ENCODE measurements at places on chromosomes 12 and 14.

DNA sequence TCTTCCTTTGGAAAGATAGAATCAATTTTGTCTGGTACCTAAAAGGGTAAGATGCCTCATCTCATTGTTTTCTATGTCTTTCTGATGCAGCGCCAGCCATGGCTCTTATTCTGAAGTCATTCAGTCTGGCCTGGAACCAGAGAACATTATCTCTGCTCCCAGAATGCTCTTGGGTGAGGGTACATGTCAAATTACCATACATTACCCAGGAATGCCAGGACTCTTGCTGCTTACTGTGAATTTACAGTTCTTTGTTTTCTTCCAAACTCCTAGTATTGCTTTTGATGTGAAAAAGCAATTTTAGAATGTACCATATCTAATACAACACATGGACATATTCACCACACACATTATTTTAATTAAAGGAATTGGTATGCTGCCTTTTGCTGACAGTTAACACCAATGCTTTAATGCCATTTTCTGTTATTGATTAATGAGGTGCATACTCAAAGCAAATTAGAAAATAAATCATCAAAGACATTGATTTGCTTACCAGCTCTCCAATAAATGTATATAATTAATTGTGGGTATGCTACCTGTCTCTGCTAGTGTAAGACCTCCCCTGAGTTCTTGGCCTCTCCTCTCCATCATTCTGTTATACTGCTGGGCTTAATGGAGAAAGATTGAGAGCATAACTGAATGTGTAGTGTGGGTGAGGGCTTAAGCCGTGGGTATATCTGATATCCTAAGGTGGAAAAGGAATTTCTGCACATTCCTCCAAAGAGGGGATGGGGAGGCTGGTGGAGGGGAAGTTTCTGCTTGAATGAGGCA lies 337.7 kb downstream of the C12orf75 start:
- no peak for DNase-seq

GRCh38 chr12:50271724-50272247 lies 11.5 kb downstream of the LIMA1 start:
- DNase-seq: no peak

GRCh38 chr12:16636435-16637055 lies 30.6 kb upstream of the LMO3 start:
- no peak for DNase-seq

GRCh38 chr12:81167694-81168093 lies 89.8 kb downstream of the ACSS3 start:
- no peak for DNase-seq

- no peak for DNase-seq
These were observed 218.3 kb upstream of the CNTN1 start for GRCh38 chr12:40473962-40474361.

GRCh38 chr12:98439981-98440581 lies 75.3 kb upstream of the TMPO start:
- no peak for DNase-seq

All from activated naive CD4-positive, alpha-beta T cell treated with anti-CD3 and anti-CD28 coated beads, Interleukin-2, amount 50 U/mL, for 72 hours (primary cell).